ENCODE measurements at places on chromosomes 5 and 9. TPM values are rescaled to one million over a fixed set of nuclear protein-coding genes. Genes with fewer than 3 reads are reported as not detected.

- no peak for DNase-seq
- no peaks in the 10 kb centered on the region for H3K4me1 ChIP-seq
These were observed 129.5 kb downstream of the RNF180 start for GRCh38 chr5:64295101-64295500.

GRCh38 chr9:18608371-18608770 is 134.4 kb downstream of the ADAMTSL1 start:
- no peak overlapping the region for H3K27ac ChIP-seq
- no peak overlapping the region for H3K4me3 ChIP-seq
- no peaks in the 10 kb centered on the region for H3K4me1 ChIP-seq
- no peaks in the 10 kb centered on the region for H3K36me3 ChIP-seq

- H3K36me3 ChIP-seq: no peaks in the 10 kb centered on the region
- H3K4me3 ChIP-seq: no peak overlapping the region
- no peak overlapping the region for H3K27ac ChIP-seq
- no peaks in the 10 kb centered on the region for H3K27me3 ChIP-seq
- peaks cover 2% of the 10 kb centered on the region for H3K4me1 ChIP-seq
These were observed 44.2 kb upstream of the GNPDA1 start for GRCh38 chr5:142056816-142057696.

- no peaks in the 10 kb centered on the region for H3K36me3 ChIP-seq
- no peaks in the 10 kb centered on the region for H3K4me1 ChIP-seq
- no peaks in the 10 kb centered on the region for H3K27me3 ChIP-seq
- H3K27ac ChIP-seq: no peak overlapping the region
These were observed 226.9 kb downstream of the SMARCA2 start for GRCh38 chr9:2241836-2242741.

- H3K36me3 ChIP-seq: no peaks in the 10 kb centered on the region
- H3K27me3 ChIP-seq: peaks cover 11% of the 10 kb centered on the region
- H3K4me3 ChIP-seq: no peak overlapping the region
- no peaks in the 10 kb centered on the region for H3K4me1 ChIP-seq
- DNase-seq: no peak
- no peak overlapping the region for H3K27ac ChIP-seq
These were observed 46.8 kb upstream of the CLPTM1L start for GRCh38 chr5:1391691-1392090.

PTPRD gene
- 3.3 TPM for total RNA-seq

CORO2A gene
- under 0.01 TPM for total RNA-seq

PCDHGA7 gene
- 6.8 TPM for total RNA-seq

HINT1 gene
- total RNA-seq: 181 TPM
